ENCODE measurements at places on chromosomes 13 and 19.
A peak's percentile ranks its signal among the peaks of the same experiment; 100 is the strongest.

DNA sequence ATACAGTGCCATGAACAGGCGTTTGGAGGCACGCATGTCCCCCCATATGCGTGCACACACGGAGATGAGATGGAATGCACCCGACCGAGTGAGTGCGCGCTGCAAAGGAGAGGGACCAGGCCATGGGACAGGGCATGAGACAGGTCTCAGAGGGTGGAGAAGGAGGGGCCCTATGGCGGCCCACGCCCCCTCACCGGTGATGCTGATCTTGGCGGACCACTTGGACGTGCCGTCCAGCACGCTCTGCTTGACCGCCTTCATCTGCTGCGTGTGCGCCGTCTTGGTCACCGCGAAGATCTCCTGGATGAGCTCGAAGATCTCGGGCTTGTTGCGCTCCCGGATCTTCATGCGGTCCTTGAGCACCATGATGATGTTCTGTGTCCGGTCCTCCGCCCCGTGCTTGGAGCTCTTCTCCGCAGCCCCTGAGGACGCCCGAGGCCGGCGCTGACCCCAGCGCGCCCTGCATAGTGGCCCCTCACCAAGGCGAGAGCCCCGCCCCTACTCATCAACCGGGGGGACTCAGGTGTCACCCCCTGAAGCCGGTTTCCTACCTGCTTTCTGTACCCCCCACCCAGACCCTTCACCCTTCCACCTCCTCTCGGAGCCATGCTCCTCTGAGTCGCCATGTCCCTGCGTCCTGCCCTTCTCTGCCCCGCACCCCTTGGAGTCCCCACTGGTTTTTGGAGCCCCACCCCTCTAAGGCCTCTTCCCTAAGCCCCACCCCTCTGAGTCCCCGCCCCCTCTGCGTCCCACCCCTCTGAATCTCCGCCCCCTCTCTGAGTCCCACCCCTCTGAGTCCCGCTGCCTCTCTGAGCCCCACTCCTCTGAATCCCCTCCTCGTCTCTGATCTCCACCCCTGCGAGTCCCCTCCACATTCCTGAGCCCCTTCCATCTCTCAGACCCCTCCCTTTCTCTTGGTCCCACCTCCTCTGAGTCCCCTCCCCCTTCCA lies 40.8 kb downstream of the UNC13A start:
- no peak for DNase-seq

- no peak for DNase-seq
These were observed 7.3 kb upstream of the RANBP3 start for GRCh38 chr19:5985098-5985783.

DNA sequence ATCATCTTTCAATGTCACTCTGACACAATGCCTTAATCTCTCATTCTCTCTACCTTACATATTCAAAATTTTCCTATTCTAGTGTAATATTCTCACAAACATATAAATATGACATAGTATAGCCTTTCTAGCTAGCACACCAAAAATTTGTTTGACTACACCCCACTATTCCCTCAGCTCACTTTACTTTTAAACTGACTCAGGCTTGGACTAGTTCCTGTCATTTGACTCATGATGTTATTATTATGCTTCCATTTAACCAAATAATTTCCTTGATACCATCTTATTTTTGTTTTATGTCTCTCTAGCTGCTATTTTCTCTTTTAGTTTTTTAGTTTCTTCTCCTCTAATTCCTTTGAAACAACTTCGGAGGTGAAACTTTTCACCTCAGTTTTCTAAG lies 1745.6 kb upstream of the PCDH20 start:
- DNase-seq: no peak

GRCh38 chr19:51639916-51640315 lies 6.7 kb downstream of the SIGLEC14 start:
- DNase-seq: no peak

GRCh38 chr13:67238277-67238859 lies 8.2 kb upstream of the PCDH9 start:
- peak; percentile 72 for DNase-seq

GRCh38 chr13:111156421-111156820 lies 41.3 kb downstream of the ARHGEF7 start:
- DNase-seq: peak; percentile 30

- no peak for DNase-seq
These were observed 27.2 kb upstream of the CBY2 start for GRCh38 chr13:45674908-45675307.

DNA sequence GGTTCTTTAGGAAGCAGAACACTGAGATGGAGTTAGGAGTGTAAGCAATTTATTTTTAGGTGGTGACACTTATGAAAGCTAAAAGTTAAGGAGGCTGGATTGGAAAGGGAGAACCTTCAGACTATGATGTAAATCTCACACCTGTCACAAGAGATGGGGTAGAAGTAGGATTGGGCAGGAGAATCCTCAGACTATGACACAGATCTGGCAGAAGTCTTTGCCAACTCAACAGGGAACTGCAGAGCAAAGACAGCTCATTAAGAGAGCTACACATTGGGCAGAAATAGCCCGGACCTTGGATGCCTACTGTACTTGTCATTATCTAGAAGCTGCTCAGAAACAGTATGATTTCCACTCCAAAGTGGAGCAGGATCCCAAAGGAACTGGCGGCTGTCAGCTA lies 134.4 kb downstream of the DNAJC15 start:
- DNase-seq: no peak

GRCh38 chr13:107563099-107563925 lies 652.0 kb downstream of the LIG4 start:
- no peak for DNase-seq

DNA sequence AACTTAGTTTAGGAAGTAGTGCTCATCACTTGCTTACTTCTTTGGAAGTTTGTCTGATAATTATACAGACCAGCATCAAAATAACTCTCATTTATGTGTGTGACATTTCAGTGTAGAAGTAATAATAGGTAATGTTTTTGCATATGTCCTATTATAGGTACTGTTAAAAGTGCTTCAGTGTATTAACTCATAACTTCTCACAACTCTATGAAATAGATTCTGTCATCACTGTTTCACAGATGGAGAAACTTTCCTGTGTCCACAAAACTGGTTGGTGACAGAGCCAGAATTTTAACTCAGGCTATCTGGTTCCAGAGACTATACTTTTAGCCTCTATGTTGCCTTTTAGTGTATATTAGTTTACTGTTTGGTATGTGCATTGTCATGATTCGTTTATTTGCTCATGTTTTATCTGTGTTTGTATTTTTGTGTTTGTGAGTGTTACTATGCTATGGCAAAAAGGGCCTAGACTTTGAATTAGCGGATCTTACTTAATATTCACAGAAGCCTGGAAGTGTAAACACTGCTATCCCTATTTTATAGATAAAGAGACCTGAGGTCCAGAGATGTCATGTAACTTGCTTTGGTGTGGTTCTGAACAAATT lies 12.7 kb downstream of the LPAR6 start:
- DNase-seq: no peak

DNA sequence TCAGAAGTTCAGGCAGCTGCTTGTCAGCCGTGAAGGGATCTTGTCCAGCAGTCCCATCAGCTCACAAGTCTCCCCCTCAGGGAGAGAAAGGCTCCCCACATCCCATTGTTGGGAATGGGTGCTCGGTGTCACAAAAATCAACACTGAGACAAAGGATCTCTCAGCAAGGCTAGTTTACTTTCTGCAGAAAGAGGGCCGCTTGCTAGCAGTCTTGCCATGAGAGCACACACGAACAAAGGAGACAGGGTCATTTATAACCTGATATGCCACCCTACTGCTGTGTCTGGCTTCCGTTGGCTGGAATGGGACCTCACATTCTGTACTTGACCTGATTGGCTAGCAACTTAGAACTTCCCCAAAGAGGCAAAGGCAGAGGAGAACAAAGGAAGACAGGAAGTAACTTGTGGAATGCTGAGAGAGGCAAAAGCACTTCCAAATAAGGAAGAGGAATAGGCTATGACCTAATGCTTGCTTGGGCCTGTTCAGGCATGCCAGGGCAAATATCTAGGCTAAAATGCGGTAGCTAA lies 8.7 kb upstream of the IGFL3 start:
- DNase-seq: peak; percentile 64

GRCh38 chr13:61685682-61686012 lies 270.0 kb upstream of the PCDH20 start:
- DNase-seq: no peak

- DNase-seq: no peak
These were observed 687.4 kb downstream of the DIAPH3 start for GRCh38 chr13:59476366-59476765.

DNA sequence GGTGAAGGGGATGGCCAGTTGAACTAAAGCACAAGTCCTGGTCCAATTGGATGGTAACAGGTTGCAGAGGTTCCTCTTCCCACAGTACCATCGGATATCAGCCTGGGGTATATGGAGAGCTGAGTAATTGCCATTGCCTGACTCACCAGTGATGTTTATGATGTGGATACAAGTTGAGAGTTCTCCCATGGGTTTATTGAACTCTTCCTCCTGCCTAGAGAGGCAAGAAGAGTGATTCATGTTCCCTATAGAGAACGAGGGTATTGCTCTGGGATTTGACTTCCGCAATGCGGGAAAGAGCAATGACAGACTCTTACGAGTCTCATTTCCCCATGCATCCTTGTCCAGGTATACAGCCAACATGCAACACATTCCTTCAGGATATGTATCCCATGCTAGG lies 111.3 kb upstream of the PCDH9 start:
- DNase-seq: no peak
